Activated CD4-positive, alpha-beta T cell treated with anti-CD3 and anti-CD28 coated beads, Interleukin-2, amount 10 ng/mL, durations not matched to agents 7 days and 5 days (primary cell): ENCODE measurements at places on chromosomes 7 and 10. TPM values are rescaled to one million over a fixed set of nuclear protein-coding genes. Genes with fewer than 3 reads are reported as not detected.

Gene PLA2G12B
- total RNA-seq = not detected

Gene OR6V1
- not detected for total RNA-seq

Gene SPDYE1
- total RNA-seq = not detected

Gene NRCAM
- 0.46 TPM for total RNA-seq

Gene RTKN2
- 8.5 TPM for total RNA-seq

Gene DLX5
- total RNA-seq = not detected

Gene CC2D2B
- not detected for total RNA-seq

Gene COL1A2
- 0.06 TPM for total RNA-seq

Gene NOS3
- total RNA-seq = 21.6 TPM
